DMS79 (cell line): ENCODE measurements at places on chromosomes 2 and 18.

DNA sequence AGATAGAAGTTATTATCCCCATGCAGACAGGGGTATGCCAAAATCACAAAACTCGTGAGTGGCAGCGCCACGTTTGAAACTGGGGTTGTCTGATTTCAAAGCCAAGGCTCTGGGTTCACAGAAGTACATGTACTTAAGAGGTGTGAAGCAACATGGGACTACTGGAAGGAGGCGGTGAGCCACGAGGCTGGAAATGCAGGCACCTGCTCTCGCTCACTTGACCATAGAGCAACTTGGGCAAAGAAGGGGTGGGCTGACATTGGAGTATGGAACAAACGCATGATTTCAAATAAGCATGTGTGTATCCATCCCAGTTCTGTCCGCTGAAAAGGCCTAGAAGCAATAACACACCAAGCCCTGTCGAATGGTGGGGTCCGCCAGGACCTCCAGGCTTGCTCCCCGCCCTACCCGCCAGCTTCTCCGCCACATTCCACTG, 593 bp upstream of the ACTR2 start:
- DNase-seq, result peak; percentile 20

DNA sequence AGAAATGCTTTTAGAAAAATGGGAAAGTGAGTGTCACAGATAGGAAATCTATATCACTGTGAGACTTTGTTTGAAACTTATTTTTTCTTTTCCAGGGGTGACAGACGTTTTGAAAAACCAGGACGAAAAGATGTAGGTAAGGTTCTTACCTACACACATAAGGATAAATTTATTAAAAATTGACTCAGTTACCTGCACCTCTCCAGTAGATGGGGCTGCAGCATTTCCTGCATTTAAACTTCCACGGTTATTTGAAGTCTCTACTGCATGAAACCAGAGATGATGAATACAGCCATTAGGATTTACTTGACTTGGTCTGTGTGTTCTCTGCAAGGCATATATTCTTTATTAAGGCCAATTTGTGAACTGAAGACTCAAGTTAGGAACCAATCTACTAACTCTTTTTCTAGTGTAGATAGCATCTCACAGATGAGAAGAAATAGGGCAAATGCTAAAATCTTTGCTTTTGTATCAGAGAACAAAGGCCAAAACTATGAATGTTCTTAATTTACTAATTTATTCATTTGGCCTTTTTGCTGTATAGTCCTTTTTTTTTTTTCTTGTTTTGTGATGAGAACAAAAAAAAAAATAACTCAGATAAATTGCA, 15.0 kb downstream of the KCNJ13 start:
- DNase-seq, result no peak

DNA sequence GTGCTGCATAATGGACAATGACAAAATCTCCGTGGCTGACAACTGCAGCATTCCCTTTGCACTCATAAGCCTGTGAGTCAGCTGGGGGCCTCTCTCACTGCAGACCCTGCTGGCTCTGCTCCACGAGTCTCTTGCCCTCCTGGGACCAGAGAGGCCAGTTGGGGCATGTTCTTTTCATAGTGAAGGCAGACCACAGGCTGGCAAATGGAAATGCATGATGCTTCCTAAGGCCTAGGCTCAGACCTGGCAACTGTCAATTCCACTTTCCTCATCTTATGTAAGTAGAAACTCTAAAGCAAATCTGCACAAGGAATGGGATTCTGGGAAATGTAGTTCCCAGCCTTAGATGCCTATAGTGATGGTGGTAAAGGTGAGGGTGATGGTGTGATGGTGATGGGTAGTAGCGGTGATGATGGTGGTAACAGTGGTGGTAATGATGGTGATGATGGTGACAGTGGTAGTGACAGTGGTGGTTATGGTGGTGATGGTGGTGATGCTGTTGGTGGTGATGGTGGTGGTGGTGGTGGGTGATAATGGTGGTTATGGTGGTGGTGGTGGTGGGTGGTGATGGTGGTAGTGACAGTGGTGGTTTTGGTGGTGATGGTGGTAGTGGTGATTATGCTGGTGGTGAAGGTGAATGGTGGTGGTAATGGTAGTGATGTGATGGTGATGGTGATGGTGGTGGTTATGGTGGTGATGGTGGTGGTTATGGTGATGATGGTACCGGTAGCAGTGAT, 185.8 kb upstream of the ARL4C start:
- DNase-seq, result peak; percentile 89

DNA sequence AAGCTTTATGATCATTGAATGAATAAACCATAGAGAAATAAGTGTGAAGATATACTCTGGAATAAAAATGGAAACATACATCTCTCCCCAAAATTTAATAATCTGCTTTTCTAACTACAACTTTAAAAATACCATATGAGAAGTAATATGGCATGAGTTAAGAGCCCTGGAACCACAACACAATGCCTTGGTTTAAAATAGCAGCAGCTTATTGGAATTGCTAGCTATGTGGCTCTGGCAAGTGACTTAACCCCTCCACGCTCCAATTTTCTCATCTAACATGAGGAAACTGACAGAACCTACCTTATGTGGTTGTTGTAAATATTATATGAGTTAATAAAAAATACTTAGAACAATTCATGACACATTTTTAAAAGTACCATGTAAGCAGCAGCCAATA, 76.4 kb downstream of the VPS54 start:
- no peak for DNase-seq

DNA sequence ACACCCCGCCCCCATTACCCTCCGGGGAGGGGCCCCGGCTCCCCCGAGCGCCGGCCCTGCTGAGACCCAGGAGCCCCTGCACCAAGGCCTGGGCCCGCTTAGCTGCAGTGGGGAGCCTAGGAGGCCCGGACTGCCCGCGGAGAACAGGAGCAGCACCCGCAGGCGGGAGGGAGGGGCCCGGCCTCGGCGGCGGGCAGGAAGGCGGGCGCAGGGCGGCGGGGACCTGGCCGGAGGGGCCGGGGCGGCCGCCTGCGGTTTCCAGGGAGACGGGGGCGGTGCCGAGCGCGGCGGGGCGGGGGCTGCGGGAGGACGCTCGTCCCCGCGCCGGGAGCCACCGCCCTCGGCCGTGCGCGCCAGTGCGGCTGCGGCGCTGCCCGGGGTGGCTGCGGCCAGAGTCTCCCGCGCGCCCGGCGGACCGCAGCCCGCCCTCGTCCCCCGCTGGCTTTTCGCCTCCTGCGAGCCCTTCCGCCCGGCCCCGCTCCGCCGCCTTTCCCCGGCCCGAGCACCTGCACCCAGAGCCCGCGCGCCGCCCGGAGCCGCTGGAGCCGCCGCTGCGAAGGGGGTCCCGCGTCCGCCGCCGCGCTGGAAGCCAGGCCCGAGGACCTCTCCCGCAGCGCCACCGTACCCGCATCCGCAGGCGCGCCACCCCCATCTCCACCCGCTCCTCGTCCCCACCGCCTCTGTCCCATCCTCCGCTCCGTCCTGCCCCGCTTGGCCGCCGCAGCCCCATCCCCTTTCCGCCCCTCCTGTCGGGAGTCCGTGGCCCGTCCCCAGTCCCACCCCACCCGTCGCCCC, 17.2 kb downstream of the GPC1 start:
- no peak for DNase-seq

DNA sequence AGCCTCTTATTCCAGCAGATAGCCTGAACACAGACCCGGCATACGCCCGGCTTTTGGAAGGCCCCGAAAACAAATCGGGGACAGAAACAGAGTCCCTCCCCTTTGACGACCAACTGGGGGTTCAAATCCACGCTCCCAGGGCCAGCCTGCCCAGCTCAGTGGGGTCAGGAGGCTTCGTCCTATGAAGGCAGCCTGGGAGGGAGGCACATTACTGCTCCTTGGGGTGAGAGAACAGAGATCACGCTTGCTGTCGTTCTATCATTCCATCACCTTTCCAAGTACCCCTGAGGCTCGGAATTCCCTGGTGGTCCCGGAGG, 208.8 kb upstream of the SALL3 start:
- no peak for DNase-seq

DNA sequence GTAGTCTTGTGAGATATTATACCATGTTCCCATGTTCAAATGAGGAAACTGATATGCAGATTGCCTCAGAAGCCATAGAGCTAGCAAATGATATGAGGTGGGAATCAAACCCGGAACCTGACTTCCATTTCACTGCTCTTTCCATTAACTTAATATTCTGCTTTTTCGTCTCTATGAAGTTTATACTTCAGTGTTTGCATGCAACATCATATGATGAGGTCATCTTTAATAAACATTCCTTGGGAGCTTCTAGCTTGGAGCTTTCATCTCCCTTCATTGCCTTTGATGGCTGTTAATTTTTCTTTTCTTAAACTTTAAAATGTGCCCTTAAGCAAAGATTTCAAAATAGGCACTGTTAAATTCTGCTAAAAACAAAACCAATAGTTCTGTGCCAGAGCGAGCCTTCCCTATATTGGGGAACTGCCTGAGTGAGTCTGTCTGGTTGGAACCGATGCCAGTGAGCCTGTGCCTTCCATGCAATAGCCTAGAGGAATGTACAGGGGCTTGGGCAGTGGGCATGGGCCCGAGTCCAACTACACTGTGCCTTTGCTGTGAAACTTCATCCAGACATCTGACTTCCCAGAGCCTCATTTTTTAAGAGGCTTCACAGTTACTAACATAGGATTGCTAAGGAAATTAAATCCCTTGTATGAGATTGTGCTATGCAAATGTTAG, 91.1 kb upstream of the TMEM200C start:
- DNase-seq, result no peak

DNA sequence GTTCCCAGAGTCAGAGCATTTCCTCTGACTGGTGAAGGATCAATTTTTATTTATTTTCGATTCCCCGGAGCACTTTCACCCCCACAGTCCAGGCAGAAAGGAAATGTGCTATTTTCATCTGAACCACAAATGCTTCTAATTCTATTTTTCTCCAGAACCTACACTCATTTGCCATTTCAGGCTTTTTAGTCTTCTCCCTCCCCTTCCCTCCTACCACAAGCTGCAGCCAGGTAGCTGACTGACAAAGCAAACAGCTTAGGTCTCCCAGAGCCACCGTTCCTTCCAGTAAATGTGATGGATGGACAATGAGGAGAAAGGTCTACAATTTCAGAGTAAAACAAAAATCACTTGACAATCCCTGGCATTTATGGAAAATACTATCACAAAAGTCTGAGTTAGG, 76.9 kb downstream of the KLF7 start:
- peak; percentile 54 for DNase-seq

DNA sequence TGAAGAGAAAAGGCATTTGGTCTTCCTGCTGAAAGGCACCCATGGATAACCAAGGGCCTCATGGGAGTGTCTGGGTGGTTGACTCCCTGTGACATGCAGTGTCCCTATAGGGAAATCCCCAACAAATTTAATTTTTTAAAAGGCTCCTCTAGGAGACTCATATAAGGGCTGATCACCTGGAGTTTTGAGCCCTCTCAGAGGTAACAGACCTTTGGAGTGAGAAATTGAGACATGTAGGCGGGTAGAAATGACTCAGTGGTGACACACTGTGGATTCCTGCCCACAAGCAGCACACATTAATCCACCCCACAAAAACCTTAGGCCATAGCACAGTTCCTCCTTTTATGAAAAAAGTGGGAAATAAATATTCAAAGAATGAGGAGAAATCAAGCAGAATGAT, 557.0 kb upstream of the CNTNAP5 start:
- DNase-seq, result no peak

GRCh38 chr2:7373156-7373555, 455.9 kb downstream of the RNF144A start:
- no peak for DNase-seq

DNA sequence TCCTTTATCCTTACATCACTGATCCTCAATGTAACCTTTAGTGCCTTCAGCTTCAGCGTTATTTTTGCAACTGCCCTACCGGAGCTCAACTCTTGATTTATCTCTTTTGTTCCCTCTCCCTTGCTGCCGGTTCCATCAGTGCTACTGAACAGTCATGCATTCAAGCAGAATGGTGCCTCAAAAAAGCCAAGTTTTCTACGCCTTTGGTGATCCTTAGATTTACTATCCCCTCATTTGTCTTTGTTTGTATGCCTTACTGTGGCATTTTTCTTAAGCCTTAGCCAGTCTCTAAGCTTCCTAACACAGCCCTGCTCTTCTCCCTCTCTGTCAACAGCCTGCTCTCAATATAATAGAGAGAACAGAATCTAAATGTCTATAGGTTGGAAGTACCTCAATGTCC, 847.7 kb downstream of the CPS1 start:
- no peak for DNase-seq

DNA sequence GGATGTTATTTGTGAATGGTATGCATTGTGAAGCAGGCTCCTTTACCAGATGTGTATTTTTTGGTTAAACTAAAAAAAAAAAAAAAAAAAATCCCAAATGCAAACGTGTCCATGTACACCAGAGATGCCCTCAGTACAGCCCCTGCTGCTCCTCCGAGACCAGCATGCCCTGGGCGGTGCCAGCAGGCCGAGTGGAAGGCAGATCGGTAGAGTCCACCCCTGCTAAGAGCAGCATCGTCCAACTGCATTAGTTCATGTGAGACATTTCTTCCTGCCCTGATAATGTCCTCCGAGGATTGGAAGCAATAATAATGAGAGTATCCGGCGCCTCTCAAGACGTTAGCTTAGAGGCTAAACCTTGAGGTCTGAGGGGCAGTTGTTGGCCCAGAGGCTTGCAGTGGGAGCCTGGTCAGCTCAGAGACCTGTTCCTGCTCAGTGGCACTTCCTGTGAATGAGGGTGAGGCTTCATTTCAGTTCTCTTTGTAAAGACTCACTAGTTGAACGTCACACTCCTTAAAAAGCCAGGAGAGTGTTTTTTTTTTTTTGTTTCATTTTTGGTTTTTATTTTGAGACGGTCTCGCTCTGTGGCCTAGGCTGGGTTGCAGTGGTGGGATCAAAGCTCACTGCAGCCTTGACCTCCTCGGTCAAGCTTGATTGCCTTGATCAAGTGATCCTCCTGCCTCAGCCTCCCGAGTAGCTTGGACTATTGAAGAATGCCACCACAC, 5.6 kb downstream of the SLC66A3 start:
- no peak for DNase-seq

DNA sequence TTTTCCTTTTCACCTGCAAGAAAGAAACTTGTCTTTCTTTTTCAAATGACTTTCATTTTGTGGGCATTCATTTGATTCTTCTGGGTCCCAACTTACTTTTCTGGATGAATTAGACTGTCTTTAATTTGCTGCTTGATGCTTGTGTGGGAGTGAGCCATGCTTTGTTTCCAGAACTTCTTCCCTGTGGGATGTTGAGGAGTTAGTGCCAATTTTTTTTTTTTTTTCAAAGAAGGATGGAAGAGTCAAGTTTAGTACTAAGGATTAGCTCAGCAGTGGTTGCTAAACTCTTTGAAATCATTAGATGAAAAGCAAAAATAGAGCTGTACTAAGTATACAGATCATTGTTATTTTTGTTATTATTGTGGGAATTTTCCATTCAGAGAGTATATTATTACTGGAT, 17.2 kb upstream of the KCTD1 start:
- DNase-seq, result no peak

- no peak for DNase-seq
These were observed 64.9 kb upstream of the SLC39A10 start for GRCh38 chr2:195592105-195592504.

DNA sequence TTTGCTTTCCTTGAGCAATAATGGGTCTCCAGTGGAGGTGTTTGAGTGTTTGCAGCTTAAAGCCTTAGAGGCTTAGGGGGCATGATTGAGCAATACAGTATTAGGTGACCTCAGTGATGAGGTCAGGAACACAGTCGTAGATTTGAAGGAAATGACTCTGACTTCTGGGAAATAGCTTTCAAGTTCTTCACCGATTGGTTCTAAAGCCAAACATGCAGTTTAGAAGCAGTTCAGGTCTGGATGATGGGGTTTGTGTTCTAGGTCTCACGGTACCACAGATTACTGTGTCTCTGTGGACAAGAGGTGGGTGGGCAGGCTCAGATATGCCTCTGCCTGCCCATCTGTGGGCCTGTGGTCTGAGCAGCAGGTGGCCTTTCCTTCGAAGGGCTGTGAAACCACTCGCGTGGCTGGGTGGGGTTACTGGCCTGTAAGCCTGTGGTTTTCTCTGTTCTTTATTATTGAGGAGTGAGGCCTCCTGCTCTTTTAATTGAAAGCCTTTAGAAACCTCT, 7.8 kb downstream of the MTHFD2 start:
- DNase-seq, result no peak
